ENCODE measurements at places on chromosomes 2 and 18.

- H3K4me1 ChIP-seq, result no peaks in the 10 kb centered on the region
- no peaks in the 10 kb centered on the region for H3K36me3 ChIP-seq
- no peak overlapping the region for H3K27ac ChIP-seq
- no peaks in the 10 kb centered on the region for H3K27me3 ChIP-seq
- no peak for DNase-seq
Observed at GRCh38 chr18:65359479-65359878, 391.3 kb upstream of the CDH7 start.

- no peaks in the 10 kb centered on the region for H3K27me3 ChIP-seq
- no peak for DNase-seq
Observed at GRCh38 chr2:166335284-166335683, 40.5 kb downstream of the SCN9A start.

GRCh38 chr2:117956036-117956796 is 57.7 kb downstream of the CCDC93 start:
- no peak for DNase-seq
- no peaks in the 10 kb centered on the region for H3K27me3 ChIP-seq
- peaks cover 69% of the 10 kb centered on the region for H3K36me3 ChIP-seq
- H3K4me3 ChIP-seq, result no peak overlapping the region
- H3K4me1 ChIP-seq, result no peaks in the 10 kb centered on the region
- no peak overlapping the region for H3K27ac ChIP-seq

- peaks cover 47% of the 10 kb centered on the region for H3K36me3 ChIP-seq
- no peak for DNase-seq
- no peaks in the 10 kb centered on the region for H3K4me1 ChIP-seq
- H3K27me3 ChIP-seq, result no peaks in the 10 kb centered on the region
- H3K27ac ChIP-seq, result no peak overlapping the region
Observed at GRCh38 chr2:53877556-53877955, 17.8 kb upstream of the GPR75 start.

- no peaks in the 10 kb centered on the region for H3K4me1 ChIP-seq
- H3K27me3 ChIP-seq, result peaks cover 3% of the 10 kb centered on the region
- H3K27ac ChIP-seq, result no peak overlapping the region
Observed at GRCh38 chr2:126943612-126944348, 45.1 kb downstream of the TEX51 start.

DNA sequence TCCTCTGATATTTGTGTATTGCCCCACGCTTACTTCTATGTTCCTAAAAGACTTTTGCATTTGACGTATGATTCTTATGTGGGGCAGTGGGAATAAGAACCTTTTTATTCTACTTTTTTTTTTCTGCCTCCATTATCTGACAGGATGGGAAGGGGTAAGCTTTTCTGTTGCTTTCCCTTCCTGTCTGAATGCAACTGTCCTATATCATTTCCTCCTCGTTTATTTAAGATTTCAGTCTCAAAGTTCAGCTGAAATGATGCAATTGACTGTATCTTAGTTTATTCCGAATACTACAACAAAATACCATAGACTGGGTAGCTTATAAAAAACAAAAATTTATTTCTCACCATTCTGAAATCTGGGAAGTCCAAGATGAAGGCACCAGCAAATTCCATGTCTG is 24.1 kb upstream of the HNMT start:
- no peaks in the 10 kb centered on the region for H3K27me3 ChIP-seq
- no peak overlapping the region for H3K27ac ChIP-seq
- H3K4me1 ChIP-seq, result no peaks in the 10 kb centered on the region
- H3K36me3 ChIP-seq, result no peaks in the 10 kb centered on the region

- no peak overlapping the region for H3K27ac ChIP-seq
- H3K4me1 ChIP-seq, result no peaks in the 10 kb centered on the region
- H3K4me3 ChIP-seq, result no peak overlapping the region
- no peaks in the 10 kb centered on the region for H3K27me3 ChIP-seq
- peak; percentile 5 for DNase-seq
Observed at GRCh38 chr18:27599202-27599829, 414.2 kb upstream of the CHST9 start.

- peaks cover 1% of the 10 kb centered on the region for H3K4me1 ChIP-seq
- no peaks in the 10 kb centered on the region for H3K36me3 ChIP-seq
- no peak for DNase-seq
Observed at GRCh38 chr2:19051203-19051831, 307.1 kb downstream of the OSR1 start.

DNA sequence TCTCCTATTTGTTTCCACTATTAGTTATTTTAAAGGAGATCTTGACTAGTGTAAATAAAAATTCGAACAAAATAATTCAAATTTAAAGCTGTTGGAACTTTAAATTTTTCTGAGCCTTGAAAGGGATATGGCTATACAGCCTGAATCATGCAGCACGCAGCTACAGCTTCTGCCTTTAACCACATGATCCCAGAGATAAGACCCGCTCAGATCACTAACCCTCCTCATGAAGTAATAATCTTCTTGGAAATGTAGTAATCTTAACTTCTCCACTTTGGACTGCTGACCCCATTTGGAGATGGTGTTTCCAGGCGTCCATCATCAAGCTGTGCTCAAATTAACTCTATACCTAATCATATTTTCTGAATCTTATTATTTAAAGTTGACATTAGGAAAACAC is 336.6 kb downstream of the DSC3 start:
- H3K4me1 ChIP-seq, result no peaks in the 10 kb centered on the region
- no peak for DNase-seq
- no peaks in the 10 kb centered on the region for H3K36me3 ChIP-seq
- H3K4me3 ChIP-seq, result no peak overlapping the region
- no peaks in the 10 kb centered on the region for H3K27me3 ChIP-seq

DNA sequence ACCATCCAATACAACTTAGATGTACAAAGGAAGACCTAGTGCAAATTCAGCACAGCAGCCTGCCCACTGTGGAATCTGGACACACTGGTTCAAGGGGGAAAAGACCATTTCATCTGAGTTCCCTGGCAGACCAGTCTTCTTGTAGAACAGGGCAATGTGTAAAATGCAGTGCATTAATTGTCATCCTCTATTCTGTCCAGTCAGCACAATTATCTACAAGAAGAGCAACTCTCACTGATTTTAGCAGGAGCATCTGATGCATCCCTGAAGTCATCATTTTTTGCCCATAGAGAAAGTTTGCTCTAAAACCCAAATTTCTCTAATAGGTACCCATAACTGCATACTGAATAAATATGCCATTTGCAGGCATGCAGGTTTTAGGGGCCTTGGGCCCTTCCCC is 81.8 kb upstream of the LYPD1 start:
- no peaks in the 10 kb centered on the region for H3K36me3 ChIP-seq
- H3K27me3 ChIP-seq, result no peaks in the 10 kb centered on the region
- DNase-seq, result no peak
- H3K4me1 ChIP-seq, result no peaks in the 10 kb centered on the region
- no peak overlapping the region for H3K27ac ChIP-seq

DNA sequence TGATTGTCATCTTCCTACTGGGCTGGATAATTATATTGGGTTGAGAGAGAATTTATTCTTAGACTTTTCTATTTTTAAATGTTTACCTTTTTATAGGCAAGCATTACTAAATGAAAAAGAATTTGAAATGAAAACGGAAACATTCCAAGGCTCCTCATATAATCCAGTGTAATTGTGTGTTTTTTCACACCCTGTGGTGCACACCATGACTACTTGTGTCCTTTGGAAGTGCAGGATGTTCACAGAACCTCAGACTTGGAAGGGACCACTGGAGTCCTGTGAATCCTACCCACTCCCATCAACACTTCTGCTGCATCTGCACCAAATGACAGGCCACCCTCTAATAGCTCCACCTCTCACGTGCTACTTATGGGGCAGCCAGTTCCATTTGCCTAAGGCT is 48.0 kb downstream of the NAT8 start:
- H3K27ac ChIP-seq, result no peak overlapping the region
- H3K36me3 ChIP-seq, result no peaks in the 10 kb centered on the region

- H3K36me3 ChIP-seq, result peaks cover 5% of the 10 kb centered on the region
- H3K27ac ChIP-seq, result no peak overlapping the region
- DNase-seq, result no peak
- H3K4me1 ChIP-seq, result peaks cover 5% of the 10 kb centered on the region
- H3K27me3 ChIP-seq, result peaks cover 2% of the 10 kb centered on the region
Observed at GRCh38 chr2:113240150-113240914, 38.4 kb downstream of the PAX8 start.

- no peaks in the 10 kb centered on the region for H3K27me3 ChIP-seq
- H3K27ac ChIP-seq, result no peak overlapping the region
- no peaks in the 10 kb centered on the region for H3K4me1 ChIP-seq
- peaks cover 32% of the 10 kb centered on the region for H3K36me3 ChIP-seq
- no peak overlapping the region for H3K4me3 ChIP-seq
- no peak for DNase-seq
Observed at GRCh38 chr18:21656402-21656801, 44.3 kb downstream of the SNRPD1 start.

DNA sequence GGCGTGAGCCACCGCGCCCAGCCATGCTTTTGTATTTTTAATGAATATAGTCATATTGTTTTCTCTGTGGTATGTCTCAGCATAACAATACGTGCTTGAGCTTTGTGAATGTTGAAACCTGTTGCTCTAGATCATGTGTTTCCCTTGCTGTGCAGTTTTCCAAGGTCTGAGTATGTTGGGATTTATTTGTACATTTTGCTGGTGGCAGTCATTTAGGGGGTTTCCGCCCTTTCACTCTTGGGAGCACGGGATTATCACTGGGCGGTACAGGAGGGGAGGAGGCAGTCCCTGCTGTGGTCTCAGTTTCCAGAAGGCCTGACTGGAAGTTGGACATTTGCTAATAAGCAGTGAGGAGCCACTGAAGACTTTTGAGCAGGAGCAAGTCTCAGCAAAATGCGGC is 24.9 kb upstream of the CATIP start:
- no peak for DNase-seq
- H3K4me3 ChIP-seq, result no peak overlapping the region
- no peaks in the 10 kb centered on the region for H3K36me3 ChIP-seq

DNA sequence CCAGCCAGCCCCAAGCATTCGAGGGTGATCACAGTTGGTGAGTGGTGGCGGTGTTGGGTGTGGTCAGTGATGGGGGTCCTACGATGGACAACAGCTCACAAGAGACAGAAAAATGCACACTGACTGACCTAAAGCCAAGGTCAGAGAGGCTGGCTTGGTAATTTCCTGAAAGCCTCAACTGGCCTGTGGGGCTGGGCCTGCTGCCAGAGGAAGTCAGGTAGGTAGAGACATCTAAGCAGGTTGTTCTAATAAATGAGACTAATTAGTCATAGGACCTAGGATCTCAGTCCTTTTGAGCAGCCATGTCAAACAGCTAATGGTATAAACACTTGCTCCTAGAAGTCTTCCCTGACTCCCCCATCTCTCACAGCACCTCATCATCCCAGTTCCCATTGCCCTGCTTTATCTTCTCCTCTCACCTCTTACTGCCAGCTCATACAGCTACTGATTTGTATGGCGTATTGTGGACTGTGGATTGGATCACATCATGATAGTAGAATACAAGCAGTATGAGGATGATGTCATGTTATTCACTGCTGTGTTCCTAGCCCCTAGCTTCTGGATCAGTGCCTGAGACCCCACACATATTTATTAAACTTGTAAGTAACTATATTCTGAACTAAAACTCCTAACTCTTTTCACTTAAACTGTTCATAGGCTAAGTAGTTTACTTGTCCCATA is 262.9 kb upstream of the KLHL29 start:
- no peak overlapping the region for H3K4me3 ChIP-seq
- no peaks in the 10 kb centered on the region for H3K36me3 ChIP-seq
- no peak overlapping the region for H3K27ac ChIP-seq
- DNase-seq, result no peak
- no peaks in the 10 kb centered on the region for H3K4me1 ChIP-seq

DNA sequence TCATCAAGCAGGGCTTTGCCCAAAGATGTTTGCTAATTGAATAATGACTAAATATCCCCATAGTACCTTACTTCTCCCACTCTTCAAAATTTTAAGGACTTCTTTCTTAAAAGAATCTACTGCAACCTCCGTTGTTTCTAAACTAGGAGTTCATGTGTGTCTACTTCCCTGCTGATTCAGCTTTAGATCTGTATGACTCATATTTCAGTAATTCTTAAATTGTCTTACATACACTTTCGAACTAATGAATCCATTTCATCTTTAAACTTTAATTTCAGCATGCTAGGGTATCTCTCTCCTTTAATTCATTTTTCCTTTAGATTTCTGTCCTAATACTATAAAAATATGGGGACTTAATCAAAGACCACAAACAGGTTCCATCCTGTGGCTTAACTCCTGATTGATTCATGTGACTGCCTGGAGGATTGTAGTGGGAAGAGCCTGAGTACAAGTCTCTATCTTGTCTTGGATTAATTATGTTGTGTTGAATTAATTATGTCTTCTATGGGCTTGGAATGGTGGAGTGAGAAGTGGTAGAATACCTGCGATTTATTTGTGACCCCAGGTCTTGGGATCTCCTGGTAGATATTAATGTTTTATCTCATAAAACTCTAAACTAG is 24.9 kb upstream of the COL5A2 start:
- peak overlapping the region; percentile 22 for H3K4me3 ChIP-seq
- no peak for DNase-seq
- H3K36me3 ChIP-seq, result no peaks in the 10 kb centered on the region
- H3K27ac ChIP-seq, result no peak overlapping the region

- no peaks in the 10 kb centered on the region for H3K4me1 ChIP-seq
- H3K27me3 ChIP-seq, result no peaks in the 10 kb centered on the region
Observed at GRCh38 chr2:196697825-196698224, 58.3 kb downstream of the CCDC150 start.

DNA sequence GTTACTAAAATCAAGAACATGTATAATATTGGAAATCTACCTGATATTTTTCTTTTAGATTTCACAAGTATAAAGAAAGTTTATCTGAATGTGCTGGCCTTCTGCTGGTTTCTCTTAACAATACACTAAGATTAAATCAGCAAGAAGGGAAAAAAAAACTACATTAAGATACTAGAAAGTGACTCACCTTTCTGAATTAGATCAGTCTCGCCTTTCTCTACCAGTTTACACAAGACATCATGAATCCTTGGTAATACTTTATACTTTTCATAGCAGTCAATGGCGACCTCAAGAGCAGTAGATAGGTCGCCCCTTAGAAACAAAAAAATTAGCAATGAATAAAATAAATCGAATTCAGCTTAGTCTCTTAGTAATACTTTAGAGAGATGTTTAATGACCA is 61.2 kb downstream of the LRPPRC start:
- H3K36me3 ChIP-seq, result peaks cover 42% of the 10 kb centered on the region
- H3K27ac ChIP-seq, result peak overlapping the region; percentile 49

- H3K4me1 ChIP-seq, result no peaks in the 10 kb centered on the region
- DNase-seq, result no peak
- no peaks in the 10 kb centered on the region for H3K36me3 ChIP-seq
- no peak overlapping the region for H3K4me3 ChIP-seq
- no peak overlapping the region for H3K27ac ChIP-seq
Observed at GRCh38 chr2:77629539-77629938, 107.4 kb upstream of the LRRTM4 start.

Data from T-helper 2 cell treated with Interferon-gamma antibody and Interleukin-4, amounts not matched to agents 5 μg/mL and 100 μg/mL, for 36 hours (primary cell).